Myocyte (in vitro differentiated cells): ENCODE measurements at places on chromosomes 3 and 15. TPM values are rescaled to one million over a fixed set of nuclear protein-coding genes. Genes with fewer than 3 reads are reported as not detected.

Gene SH2D7
- total RNA-seq: 0.16 and 0.31 TPM in 2 replicates

DNA sequence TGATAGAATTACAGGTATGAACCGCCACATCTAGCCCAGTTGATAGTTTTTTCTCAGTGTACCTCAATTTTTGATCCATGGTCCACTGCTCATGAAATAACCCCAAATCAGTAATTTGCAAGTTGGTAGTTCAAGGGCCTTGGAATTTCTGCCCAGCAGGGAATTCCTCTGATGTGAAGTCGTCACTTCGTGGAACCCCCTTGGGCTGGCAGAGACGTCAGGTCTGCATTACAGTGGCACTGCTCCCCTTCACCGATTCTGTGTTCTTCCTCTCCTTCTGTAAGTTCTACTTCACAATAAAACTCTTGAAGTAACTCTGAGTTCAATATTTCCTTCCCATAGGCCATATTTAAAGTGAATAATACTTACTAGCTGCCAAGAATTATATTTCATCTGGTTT, 881.0 kb downstream of the OTOL1 start:
- DNase-seq: no peak

- peak; percentile 31 for DNase-seq
Observed at GRCh38 chr3:64445109-64445943, 220.1 kb upstream of the PRICKLE2 start.

GRCh38 chr15:52445553-52445952, 83.1 kb downstream of the MYO5A start:
- DNase-seq: no peak

Gene ZNF860
- total RNA-seq: 0.36 and 0.48 TPM in 2 replicates
